CD4-positive, CD25-positive, alpha-beta regulatory T cell (primary cell): ENCODE measurements at places on chromosomes 1 and 21. TPM values are rescaled to one million over a fixed set of nuclear protein-coding genes. Genes with fewer than 3 reads are reported as not detected.

The KCNE1 gene
- not detected for polyA plus RNA-seq

The RAP1GAP gene
- polyA plus RNA-seq = not detected

DNA sequence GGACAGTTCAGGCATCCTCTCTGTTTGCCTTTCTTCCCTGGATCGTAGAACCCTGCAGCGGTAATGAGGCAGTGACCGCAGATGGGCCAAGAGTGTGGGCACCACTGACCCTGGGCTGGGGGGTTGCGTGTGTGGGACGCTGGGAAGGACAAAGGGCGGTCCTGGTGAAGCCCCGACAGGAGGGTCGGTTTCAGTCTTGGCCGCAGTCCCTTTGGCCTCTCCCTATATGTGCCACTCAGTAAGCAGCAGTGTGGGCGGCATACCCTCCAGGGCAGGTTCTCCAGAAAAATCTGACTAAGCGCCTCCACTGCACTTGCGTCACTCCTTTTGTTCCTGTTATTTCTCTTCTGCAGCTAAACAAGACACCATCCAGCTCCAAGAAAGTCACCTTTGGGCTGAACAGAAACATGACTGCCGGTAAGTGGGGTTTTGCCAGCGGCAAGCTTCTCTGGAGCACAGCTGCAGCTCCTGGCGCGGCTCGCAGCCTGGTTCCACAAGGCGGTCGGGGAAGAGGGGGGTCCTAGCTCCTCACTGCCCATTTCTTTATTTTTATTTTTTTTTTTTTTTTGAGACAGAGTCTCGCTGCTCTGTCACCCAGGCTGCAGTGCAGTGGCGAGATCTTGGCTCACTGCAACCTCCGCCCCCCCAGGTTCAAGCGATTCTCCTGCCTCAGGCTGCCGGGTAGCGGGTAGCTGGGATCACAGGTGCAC is 27.7 kb upstream of the PDXK start:
- no peak overlapping the region for H3K4me3 ChIP-seq
- no peaks in the 10 kb centered on the region for H3K4me1 ChIP-seq
- no peaks in the 10 kb centered on the region for H3K27me3 ChIP-seq
- no peak overlapping the region for H3K27ac ChIP-seq
- DNase-seq = no peak

DNA sequence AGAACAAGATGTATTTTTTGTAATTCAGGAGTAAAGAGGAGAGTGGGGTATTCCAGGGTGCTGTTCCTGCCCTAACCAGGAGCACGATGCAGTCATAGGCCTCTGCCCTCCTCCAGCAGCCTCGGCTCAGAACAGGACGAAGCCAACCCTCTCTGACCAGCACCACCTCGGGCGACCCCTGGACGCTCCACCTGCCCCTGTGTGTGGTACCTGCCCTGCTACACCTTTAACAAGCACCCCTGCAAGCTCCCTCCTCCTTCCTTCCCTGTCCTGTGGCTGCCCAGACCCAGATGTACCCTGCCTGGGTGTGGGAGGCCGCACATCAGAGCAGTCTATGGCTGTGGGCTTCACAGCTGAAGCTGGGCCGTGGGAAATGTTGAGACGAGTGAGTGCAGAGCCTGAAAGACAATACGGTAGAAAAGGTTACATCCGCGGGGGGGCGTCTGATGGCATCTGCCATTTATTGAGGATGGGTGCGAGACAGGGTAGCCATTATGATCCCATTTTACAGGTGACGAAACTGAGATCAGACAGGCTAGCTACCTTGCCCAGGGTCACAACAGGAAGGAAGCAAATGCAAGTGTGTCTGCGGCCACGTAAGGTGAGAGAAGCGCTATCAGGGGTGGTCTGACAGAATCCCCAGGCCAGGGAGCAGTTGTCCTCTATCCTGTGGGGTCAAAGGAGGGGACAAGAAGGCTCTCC is 4.6 kb downstream of the ERG start:
- peaks cover 10% of the 10 kb centered on the region for H3K27me3 ChIP-seq
- H3K27ac ChIP-seq = no peak overlapping the region
- H3K36me3 ChIP-seq = no peaks in the 10 kb centered on the region
- no peak for DNase-seq
- no peak overlapping the region for H3K4me3 ChIP-seq
- no peaks in the 10 kb centered on the region for H3K4me1 ChIP-seq

DNA sequence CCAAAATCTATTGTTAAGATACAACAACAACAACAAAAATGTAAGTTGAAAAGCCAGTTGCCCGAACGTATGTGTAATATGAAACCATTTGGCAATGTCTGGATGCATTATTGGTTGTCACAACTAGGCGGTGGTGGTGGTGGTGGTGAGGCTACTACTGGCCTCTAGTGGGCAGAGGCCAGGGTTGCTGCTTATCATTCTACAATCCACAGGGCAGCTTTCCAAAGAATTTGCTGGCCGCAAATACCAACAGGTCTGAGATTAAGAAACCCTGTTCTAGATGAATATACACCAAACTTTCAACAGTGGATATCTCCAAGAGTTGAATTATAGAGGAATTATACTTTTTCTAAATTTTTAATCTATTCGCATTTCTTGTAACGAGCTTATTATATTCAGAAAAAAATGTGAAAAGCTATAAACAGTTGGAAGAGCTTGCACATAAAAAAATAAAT is 26.8 kb upstream of the ZNF697 start:
- H3K27me3 ChIP-seq = peaks cover 3% of the 10 kb centered on the region
- DNase-seq = no peak
- peaks cover 5% of the 10 kb centered on the region for H3K4me1 ChIP-seq
- H3K4me3 ChIP-seq = no peak overlapping the region

DNA sequence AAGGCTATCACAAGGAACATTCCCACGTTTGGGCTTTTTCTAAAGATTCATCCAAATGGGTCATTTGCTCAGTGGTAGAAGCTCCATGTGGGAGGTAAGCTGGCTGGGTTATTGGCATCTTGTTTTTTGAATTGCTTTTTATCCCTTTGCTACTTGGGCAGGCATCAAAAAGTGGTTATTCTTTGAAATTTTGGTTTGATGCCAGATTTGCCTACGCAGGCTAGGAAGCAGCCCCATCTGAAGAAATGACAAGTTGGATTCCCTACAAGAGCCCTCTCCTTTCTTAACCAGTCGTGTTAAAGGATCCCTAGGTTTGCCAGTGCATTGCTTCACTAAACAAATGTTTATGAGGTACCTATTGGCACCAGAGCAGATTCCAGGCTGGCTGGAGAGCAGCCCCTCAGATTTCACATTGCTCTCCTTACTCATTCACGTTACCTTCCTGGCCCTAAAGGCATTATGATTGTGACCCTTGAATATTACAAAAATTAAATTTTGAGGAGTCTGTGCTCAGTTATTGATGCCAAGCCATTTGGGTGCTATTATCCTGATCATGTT is 38.8 kb downstream of the ARID1A start:
- peaks cover 80% of the 10 kb centered on the region for H3K36me3 ChIP-seq
- peaks cover 25% of the 10 kb centered on the region for H3K4me1 ChIP-seq
- no peaks in the 10 kb centered on the region for H3K27me3 ChIP-seq
- H3K4me3 ChIP-seq = no peak overlapping the region

The IRF6 gene
- polyA plus RNA-seq = 1.4 TPM

DNA sequence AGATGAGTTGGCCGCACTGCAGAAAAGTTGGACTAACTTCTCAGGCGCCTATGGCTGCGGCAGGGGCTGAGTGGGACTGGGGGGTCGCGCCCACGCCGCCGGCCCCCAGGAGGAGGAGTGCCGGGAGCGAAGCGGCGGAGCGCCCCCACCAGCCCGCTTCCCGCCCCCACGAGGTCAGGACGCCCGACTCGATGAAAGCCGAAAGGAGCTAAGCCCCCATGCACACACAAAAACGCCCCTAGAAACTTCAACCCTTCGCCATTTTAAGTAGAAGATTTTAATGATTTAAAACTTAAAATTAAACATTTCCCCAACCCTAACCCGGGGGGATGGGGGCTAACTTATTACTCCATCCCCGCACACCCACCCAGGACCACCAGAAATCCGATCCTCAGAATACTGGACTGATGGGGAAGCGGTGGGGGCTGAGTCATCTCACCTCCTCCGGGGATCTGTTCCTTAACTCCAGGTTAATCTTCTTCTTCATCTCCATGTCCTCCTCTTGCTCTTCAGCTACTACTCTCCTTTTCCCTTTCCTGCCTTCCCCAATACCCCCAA is 539 bp downstream of the ANP32E start:
- peak overlapping the region; percentile 99 for H3K4me3 ChIP-seq
- H3K36me3 ChIP-seq = peaks cover 1% of the 10 kb centered on the region
- DNase-seq = peak; percentile 21
- H3K4me1 ChIP-seq = peaks cover 20% of the 10 kb centered on the region
- H3K27me3 ChIP-seq = no peaks in the 10 kb centered on the region
- H3K27ac ChIP-seq = peak overlapping the region; percentile 98

DNA sequence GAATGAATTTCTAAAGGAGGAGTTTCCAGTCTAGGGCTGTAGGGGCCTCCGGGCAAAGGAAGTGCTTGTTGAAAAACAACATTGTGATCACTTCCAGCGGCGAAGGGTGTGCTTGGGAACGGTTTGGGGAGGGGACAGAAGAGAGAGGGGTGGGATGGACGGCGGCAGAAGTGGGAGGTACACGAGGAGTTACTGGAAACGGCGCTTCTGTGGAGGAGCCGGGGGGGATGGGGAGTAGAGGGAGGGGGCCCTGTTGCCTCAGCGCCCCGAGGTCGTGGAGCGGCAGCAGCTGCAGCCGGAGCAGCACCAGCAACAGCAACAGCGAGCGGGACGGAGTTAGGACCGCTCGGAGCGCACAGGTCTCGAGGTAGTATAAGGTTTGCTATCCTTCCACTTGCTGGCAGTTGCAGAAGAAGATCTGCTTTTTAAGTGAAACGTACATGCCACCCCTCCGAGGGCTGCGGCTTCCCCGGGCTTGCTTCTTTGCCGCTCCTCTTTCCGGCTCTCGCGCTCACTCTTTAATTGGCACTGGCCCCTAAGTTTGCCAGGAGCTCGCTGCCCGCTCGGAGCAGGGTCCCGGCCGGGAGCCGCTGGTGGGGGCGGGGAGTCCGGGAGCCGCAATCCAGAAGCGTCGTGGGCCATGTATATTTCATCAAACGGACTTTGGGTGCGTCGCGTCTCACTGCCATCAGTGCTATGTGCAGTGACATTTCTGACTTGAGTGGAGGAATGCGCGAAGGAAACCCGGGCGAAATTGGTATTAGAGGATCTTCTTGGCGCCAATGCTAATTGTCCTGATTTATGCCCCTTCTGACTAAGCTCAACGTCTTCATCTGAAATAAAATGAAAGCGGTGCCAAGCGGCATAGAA is 771 bp upstream of the NTNG1 start:
- H3K27me3 ChIP-seq = peaks cover 32% of the 10 kb centered on the region
- H3K36me3 ChIP-seq = no peaks in the 10 kb centered on the region
- no peak overlapping the region for H3K4me3 ChIP-seq
- H3K27ac ChIP-seq = no peak overlapping the region

The LAMB3 gene
- polyA plus RNA-seq = 0.24 TPM

GRCh38 chr1:91851130-91852010 is 34.6 kb downstream of the TGFBR3 start:
- no peak overlapping the region for H3K27ac ChIP-seq
- H3K4me3 ChIP-seq = no peak overlapping the region
- H3K4me1 ChIP-seq = no peaks in the 10 kb centered on the region
- no peaks in the 10 kb centered on the region for H3K27me3 ChIP-seq
- no peaks in the 10 kb centered on the region for H3K36me3 ChIP-seq

The PRKCZ gene
- polyA plus RNA-seq = 11.3 TPM

DNA sequence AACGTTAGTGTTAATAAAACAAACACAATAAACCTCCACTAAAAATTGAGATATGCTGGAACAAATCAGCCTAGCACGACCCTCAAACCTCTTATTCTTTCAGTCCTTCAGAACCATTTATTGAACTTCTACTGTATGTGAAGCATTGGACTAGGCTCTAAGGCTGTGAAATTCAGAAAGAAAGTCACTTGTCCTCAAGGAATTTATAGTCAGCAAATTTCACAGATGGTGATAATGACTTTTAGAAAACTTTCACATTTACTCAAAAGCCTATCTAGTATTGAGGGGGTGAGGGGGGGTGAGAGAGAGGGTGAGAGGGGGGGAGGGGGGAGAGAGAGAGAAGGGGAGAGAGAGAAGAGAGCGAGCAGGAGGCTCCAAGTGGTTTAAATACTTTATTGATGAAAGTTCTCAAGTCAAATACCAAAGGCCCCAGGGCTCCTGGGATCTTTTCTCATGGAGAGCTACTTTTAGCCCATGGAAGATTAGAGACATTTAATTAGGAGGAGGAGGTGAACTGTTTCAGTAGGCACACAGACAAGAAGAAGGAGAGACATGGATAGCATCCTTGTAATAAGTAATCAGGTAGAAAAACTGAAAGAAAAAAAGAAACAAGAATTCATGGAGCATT is 66.3 kb upstream of the SSX2IP start:
- DNase-seq = no peak
- no peak overlapping the region for H3K27ac ChIP-seq
- H3K4me1 ChIP-seq = no peaks in the 10 kb centered on the region
- H3K36me3 ChIP-seq = no peaks in the 10 kb centered on the region

GRCh38 chr21:43944078-43944633 is 68.0 kb upstream of the TRAPPC10 start:
- no peak for DNase-seq
- H3K27me3 ChIP-seq = no peaks in the 10 kb centered on the region
- H3K27ac ChIP-seq = no peak overlapping the region
- peaks cover 16% of the 10 kb centered on the region for H3K36me3 ChIP-seq
- H3K4me3 ChIP-seq = no peak overlapping the region
- H3K4me1 ChIP-seq = peaks cover 6% of the 10 kb centered on the region

DNA sequence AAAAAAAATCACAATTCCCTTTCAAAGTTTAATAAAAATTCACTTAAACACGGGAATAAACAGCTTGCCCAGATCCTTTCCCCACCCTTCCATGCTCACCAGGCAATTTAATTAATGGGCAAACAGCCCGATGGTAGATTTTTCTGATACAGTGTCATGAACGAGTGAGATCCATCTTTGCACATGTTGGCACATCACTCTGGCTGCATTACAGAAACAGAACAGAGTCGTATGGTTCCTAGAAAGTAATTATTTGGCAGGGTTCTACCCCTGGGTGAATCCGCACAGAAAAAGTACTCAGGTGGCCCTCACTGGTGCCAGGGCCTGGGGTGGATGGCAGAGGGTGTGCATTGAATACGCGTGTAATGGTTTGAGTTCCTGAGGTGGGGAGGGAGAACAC is 24.6 kb upstream of the OVAAL start:
- no peak overlapping the region for H3K27ac ChIP-seq
- peaks cover 16% of the 10 kb centered on the region for H3K27me3 ChIP-seq
- H3K36me3 ChIP-seq = no peaks in the 10 kb centered on the region
- DNase-seq = no peak

DNA sequence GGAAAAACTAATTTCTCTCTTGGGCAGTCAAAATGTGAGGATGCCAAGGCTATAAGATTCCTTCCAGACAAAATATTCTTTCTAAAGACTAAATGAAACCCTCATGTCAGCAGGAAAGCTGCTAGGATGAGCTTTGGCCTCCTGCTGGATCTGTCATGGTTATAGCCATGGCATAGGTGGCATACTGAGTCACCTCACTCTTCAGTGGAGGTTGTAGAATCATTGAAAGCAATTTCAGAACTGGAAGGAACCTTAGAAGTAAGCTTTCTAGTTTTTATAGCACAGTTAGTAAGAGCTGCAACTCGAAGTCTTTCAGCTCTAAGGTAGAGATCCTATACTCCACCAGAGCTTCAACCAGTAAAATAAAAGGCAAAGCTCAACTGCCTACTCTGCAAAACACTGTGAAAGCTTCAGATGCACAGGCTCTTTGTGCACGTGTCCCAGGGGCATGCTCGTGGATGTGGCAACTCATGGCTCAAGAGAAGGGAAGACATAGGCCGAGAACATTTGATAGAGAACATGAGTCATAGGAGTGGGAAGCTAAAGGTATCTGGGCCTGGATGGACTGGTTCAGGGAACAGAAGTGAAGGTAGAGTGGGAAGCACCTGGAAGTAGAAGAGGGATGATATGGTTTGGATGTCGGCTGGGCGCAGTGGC is 5.8 kb downstream of the AVPR1B start:
- no peak for DNase-seq
- no peaks in the 10 kb centered on the region for H3K4me1 ChIP-seq
- H3K27ac ChIP-seq = no peak overlapping the region
- H3K27me3 ChIP-seq = no peaks in the 10 kb centered on the region
